NCI-H82 (cell line): ENCODE measurements at places on chromosomes 4 and X.

- no peak for DNase-seq
Measured at GRCh38 chrX:39936886-39937770, 160.6 kb downstream of the BCOR start.

GRCh38 chr4:155603360-155603891 is 63.2 kb upstream of the GUCY1A1 start:
- no peak for DNase-seq

DNA sequence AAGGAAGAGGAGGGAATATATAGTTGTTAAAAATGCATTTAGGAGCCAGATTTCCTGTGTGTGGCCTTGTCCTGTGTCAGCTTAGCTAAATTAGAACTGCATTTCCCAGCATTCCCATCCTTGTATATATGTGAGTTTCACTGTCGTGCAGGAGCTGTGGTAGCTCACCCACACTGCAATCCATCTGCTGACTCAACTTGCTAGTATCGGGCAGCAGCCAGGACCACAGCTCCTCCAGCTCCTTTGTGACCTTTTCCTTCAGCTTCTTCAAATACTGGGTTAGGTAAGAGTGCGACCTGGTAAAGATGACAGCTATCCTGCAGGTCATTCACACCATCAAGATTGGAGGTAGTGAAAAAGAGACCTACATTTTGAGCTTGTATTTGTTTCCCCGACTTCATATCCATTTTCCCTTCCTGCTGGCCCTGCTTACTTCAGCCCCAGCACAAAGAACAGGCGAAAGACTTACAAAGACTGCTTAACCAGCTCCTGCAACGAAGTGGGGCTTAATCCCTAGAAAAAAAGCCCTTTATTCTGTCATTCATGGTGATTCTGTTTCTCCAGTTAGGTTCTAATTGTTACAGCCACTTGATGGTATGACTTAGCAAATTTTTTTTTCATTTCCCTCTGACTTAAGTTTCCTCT is 11.4 kb downstream of the ASIC5 start:
- no peak for DNase-seq

GRCh38 chr4:72987741-72988729 is 81.5 kb downstream of the COX18 start:
- DNase-seq: no peak

DNA sequence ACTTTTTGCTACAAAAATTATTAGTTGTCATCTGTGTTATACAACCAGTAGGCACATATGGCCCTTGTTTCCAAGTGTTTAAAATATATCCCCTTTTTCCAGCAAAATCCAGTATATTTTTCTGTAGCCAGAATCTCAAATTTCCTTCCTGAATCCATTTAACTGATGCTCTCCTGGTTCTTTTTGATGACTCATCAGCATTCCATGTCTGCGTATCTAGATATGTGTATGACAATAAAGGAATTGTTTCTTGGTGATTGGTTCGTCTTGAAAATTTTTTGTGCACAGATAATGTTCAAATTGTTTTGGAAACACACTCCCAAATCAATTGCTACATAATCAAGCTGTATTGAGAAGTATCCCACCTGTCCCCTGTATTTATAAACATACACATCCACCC is 98.3 kb downstream of the ITM2A start:
- DNase-seq: no peak

- DNase-seq: no peak
Measured at GRCh38 chr4:114472269-114473032, 126.2 kb upstream of the UGT8 start.

DNA sequence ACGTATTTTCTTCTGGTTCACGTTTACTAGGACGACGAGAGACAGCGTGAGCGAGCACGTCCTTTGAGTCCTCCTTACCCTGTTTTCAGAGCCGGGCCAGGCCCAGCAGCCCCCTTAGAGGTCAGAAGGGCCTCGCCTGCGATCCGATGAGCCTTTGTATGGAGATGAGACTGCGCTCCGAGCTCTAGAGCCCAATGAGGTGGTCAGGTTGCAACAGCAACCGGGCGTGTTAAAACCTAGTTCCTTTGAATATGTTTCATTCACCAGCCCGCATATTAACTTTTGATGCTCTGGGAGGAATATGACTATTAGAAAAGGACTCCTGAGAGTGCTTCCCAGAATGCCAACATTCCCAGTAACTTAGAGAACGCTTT is 55.6 kb upstream of the TADA2B start:
- DNase-seq: peak; percentile 64

DNA sequence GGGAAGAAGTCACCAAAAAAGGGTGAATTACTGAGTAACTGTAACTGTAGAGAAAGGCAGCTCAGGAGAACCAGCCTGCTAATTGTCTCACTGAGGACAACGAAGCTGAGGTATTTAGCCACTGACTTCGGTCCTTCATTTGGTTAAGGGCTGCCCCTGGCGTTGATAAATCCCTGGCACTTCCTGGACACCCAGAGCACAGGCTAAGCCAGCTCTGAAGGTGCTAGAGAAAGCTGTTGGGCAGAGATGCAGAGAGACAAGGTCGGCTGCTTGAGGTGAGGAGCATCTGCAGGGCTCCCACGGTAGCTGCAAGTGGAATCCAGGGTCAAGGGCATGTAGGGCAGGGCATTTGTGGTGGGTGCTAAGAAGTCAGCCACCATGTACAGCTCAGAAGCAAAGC is 33.4 kb upstream of the AP1S2 start:
- no peak for DNase-seq

GRCh38 chr4:122434285-122434684 is 22.2 kb downstream of the IL2 start:
- DNase-seq: no peak

GRCh38 chr4:114076899-114077570 is 97.6 kb upstream of the ARSJ start:
- DNase-seq: no peak

DNA sequence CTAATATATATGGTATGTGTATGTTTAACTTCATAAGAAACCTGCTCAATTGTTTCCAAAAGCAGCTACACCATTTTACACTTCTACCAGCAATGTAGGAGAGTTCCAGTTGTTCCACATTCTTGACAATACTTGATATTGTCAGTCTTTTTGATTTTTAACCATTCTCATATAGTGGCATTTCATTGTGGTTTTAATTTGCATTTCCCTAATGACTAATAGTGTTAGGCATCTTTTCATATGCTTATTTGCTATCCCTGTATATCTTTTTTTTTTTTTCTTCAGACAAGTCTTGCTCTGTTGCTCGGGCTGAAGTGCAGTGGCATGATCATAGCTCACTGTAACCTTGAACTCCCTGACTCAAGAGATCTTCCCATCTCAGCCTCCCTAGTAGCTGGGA is 58.2 kb upstream of the TRIM2 start:
- DNase-seq: no peak
